Stimulated activated CD8-positive, alpha-beta memory T cell treated with anti-CD3 and anti-CD28 coated beads, Interleukin-7, amount 100 ng/mL, for 1 hour (primary cell): ENCODE measurements at places on chromosomes 11 and 22.

- no peak for DNase-seq
Measured at GRCh38 chr11:30091737-30092136, 74.9 kb upstream of the KCNA4 start.

GRCh38 chr11:108237058-108237481, 14.2 kb downstream of the ATM start:
- no peak for DNase-seq

DNA sequence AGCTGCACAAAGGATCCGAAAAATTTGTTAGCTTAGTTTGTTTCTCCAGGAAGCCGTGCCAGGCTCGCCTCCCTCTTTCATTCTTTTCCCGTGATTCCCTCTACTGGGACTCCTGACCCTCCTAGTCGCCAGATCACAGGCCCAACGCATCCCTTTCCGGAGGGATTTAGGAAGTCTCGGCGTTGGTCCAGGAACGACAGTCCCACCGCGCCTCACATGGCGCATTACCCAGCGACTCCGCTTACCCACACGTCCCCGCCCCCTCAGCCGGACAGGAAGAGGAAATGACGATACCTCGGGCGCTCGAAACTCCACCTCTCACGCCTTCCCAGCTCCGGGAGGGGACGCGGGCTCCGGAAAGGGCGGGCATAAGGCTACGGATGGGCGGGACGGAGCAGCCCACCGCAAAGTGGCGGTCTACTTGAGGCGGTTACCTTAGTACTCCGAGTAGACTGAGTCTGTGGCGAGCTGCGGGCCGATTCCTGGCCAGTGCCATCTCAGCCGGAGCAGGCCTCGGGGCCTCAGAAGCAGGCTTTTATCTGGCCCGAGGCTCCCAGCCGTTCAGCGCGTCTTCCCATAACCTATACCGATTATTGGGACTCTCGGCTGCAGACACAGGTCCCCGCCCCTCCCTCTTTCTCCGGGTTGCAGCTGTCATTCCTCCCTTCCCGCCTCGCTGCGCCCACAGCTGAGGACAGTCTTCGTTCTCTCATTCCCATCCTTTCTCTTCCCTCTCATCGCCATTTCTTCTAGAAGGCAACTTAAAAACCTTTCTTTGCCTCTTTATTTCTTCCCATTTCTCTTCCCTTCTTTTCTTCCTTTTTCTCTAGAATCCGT, at the start of gene CCDC15:
Gene CCDC15 (plus strand): TSS at position 450 of the 837 bp plus-strand sequence. CDS start 531 bp downstream, outside the sequence.
- peak; percentile 91 for DNase-seq

- DNase-seq: peak; percentile 27
Measured at GRCh38 chr11:47950396-47950795, 30.0 kb upstream of the PTPRJ start.

- DNase-seq: no peak
Measured at GRCh38 chr11:115362997-115363396, 141.2 kb downstream of the CADM1 start.

- no peak for DNase-seq
Measured at GRCh38 chr22:24043958-24044357, 32.9 kb downstream of the CABIN1 start.

GRCh38 chr22:35892192-35892591, 136.4 kb downstream of the RBFOX2 start:
- no peak for DNase-seq

DNA sequence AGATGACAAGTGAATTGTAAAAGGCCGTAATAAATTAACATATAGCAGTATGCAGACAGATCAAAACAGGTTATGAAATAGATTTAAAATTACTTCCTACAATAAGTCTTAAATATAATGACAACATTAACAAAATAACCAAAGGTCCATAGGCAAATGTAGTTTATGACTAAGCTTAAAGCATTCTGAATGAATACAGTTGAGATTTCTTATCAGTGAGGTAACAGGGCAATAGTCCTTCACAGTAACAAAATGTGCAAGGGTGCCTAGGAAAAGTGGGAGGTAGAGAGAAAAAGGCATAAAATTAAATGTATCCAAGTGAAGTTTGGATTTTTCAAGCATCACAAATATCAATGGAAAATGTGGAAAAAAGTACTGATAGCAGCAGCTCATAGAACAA, 20.9 kb upstream of the P4HA3 start:
- DNase-seq: no peak

DNA sequence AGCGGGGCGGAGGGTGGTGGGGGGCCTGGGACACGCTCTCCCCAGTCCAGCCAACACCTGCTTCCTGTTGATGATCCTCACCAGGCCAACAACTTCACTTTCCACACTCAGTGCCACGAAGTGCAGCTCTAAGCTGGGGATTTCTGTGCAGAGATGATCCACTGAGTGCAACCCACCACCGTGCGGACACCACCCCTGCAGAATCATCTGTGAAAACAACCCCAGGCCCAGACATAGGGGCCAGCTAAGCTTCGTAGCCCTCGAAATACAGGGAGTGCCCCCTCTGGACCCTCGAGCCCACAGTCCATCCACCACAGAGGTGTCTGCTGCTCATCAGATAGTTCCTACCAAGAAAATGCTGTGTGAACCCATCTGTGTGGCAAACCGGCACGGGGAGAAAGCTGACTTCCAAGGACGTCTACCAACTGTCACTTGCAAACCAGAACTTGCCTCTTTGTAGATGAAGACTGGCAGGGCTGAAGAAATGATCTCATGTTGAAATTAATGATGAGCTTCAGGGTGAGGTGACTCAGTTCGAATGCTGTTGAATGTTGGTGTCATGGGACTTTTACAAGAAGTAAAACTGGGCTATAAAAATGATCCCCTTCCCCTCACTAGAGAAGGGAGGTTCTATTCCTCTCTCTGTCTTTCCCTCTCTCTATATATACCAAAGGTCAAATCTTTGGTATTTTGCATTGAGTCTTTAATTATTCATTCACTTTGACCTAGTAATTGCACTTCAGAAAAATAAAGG, 73.4 kb downstream of the MYEOV start:
- no peak for DNase-seq

GRCh38 chr22:17430412-17430811, 61.2 kb downstream of the CECR2 start:
- no peak for DNase-seq

GRCh38 chr11:55793321-55793720, 2.0 kb upstream of the OR5D14 start:
- no peak for DNase-seq

DNA sequence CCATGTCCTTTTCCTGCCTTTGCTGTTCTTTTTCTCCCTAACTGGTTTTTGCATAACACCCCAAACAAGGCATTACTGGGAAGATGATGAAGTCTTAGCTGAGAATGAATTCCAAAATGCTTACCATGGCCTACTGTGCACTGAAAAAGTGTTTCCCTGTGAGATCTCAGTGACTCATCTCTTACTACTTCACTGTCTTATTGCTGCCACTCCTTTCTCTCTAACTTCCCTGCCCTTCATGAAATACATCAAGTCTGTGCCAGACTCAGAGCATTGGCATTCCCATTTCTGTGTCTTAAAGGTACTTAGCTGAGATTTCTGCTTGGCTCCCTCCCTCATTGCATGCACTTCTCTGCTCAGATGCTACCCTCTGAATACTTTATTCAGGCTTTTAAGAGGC, 49.1 kb upstream of the MUC15 start:
- no peak for DNase-seq

DNA sequence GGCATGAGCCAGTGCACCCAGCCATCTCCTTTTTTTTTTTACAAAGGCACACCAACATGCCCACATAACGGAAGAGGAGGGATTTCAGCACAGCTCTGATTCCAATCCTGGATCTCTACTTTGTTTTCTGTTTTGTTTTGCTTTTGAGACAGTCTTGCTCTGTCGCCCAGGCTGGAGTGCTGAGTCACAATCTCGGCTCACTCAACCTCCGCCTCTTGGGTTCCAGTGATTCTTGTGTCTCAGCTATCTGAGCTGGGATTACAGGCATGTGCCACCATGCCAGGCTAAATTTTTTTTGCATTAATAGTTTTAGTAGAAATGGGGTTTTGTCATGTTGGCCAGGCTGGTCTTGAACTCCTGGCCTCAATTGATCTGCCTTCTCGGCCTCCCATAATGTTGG, 28.1 kb downstream of the VSTM5 start:
- DNase-seq: no peak

DNA sequence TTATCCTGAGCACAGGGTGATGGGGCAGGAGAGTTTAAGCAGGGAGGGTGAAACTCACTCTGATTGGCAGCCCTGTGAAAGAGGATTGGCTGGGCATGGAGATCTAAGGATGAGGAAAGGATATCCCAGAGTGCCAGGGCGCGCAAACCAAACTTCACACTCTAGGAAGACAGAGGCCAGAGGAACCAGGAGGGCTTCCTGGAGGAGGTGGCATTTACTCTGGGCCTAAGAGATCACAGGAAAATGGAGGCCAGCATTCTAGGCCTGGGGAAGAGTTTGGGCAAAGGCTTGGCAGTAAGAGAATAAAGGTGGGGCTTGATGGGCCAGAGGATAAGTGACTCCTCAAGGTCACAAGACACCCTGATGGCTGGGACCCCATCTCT, 377 bp upstream of the NCF4 start:
- no peak for DNase-seq

- DNase-seq: no peak
Measured at GRCh38 chr11:7589861-7590260, 76.1 kb downstream of the PPFIBP2 start.

DNA sequence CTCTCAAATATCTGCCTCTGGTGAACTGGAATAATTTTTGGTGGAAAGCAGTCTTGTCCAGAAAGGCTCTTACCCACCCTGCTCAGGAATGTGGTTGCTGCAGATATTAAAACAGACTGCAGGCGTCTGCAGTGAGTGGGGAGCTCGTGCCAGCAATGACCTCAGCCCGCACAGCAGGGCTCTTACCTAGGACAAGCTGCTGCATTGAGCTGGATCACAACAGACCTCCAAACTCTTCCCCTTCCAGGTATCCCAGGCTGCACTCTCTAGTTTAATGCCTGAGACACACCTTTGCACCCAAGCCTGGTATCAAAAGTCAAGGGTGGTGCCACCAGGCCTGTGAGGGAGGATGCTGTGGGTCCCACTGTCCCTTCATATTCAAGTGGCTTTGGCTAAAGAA, 69.7 kb upstream of the CDON start:
- DNase-seq: no peak

GRCh38 chr11:10462746-10463300, 7.8 kb downstream of the AMPD3 start:
- no peak for DNase-seq

GRCh38 chr22:30183861-30184278, 62.7 kb downstream of the LIF start:
- DNase-seq: no peak

- no peak for DNase-seq
Measured at GRCh38 chr22:49735901-49736421, 91.7 kb downstream of the BRD1 start.

GRCh38 chr22:20578707-20579106, 71.3 kb downstream of the MED15 start:
- no peak for DNase-seq

DNA sequence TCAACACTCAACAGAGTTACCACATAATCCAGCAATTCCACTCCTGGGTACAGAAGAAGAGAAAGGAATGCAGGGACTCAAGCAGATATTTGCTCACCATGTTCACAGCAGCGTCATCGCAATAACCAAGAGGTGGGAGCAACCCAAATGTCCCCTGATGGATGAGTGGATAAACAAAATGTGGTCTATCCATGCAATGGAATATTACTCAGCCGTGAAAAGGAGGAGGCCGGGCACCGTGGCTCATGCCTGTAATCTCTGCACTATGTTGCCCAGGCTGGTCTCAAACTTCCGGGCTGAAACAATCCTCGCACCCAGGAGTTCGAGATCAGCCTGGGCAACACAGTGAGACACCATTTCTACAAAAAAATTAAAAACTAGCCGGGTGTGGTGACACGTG, 131.7 kb downstream of the CTTN start:
- no peak for DNase-seq

DNA sequence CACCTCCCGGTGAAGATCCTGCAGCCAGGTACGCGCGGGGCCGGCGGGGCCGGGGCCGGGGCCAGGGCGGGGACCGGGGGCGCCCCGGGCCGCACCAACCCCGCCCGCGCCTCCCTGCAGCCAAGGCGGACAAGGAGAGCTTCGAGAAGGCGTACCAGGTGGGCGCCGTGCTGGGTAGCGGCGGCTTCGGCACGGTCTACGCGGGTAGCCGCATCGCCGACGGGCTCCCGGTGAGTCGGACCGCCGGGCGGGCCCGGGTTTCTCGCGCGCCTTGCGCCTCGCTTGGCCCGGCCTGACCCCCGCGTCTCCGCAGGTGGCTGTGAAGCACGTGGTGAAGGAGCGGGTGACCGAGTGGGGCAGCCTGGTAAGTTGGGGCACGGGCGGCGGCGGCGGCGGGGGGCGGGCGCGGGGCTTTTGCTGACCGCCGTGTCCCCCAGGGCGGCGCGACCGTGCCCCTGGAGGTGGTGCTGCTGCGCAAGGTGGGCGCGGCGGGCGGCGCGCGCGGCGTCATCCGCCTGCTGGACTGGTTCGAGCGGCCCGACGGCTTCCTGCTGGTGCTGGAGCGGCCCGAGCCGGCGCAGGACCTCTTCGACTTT, 531 bp downstream of the PIM3 start:
- no peak for DNase-seq

DNA sequence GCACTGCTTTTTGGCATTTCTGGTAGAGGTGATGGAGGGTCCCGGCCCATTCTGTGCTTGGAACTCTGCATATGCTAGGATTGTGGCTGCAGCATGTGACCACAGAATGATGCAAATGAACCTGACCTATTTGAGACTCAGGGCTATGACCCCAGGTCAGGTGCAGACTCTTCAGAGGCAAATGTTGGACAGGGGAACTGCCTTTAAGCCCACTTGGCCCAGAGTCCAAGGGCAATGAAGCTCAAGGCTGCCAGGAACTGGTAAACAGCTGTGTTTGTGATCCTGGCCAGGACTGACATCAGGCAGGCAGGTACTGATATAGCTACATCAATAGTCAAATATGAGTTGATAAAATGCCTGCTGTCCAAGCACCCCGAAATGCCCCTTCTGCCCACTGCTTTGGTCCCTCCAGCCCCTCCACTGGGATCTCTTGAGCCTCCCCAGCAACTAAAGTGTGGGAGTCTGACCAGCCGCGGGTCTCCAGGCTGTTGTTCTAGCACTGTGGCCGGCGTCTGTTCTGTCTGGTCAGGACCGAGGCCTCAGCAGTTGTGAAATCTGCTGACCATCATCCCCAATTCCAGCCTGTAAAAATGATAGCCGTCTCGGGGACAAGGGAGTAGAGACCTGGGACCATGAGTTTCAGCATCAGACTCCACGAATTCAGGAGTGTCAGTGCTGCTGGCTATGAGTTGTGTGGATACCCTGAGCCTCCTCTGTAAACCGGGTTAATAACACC, 82.4 kb upstream of the EIF3D start:
- no peak for DNase-seq

DNA sequence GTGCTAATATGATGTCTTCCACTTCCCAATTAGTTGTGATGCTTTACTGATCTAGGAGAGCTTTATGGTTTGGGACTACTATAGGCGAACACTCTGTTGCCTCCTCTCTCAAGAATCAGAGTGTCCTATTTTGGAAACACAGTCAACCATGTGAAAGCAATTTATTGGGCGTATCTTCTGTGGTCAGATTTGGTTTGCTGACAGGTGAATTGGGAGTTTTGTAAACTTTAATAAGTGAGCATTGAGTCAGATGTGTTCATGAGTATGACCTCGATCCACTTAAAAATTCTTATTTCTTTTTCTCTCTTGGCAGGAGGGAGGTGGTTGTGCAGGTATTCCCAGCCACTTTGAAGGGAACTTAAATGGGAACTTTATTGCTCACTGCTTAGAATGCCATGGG, 4.4 kb downstream of the CAT start:
- DNase-seq: no peak

GRCh38 chr11:129374081-129374992, 1.3 kb upstream of the BARX2 start:
- DNase-seq: no peak

- DNase-seq: no peak
Measured at GRCh38 chr11:16607675-16608644, 130.5 kb upstream of the C11orf58 start.

- DNase-seq: no peak
Measured at GRCh38 chr11:130477586-130478203, 29.2 kb downstream of the ADAMTS15 start.
